NCI-H1417 treated with DMSO at 0.1 percent for 48 hours (cell line): ENCODE measurements at places on chromosomes 13 and 19.

GRCh38 chr13:33261387-33262061 lies 24.0 kb downstream of the STARD13 start:
- DNase-seq = no peak

DNA sequence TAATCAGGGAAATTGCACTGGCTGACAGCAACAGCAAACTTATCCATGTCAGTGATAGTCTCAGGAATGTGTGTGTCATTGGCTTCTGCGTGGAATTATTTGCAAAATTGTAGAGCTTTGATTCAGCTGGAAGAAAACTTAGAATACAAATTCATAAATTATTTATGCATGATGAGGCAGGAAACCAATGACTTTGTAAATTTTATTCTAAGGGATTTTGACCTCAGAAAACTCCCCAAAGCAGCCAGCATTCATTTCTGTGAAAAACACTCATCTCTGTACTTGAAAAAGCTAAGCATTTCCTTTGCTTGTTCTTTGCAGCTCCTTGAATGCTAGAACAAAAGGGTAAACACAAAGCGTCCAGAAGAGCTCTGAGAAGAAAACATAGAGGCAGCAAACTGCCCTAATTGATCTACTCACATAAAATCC lies 162.4 kb downstream of the DCT start:
- DNase-seq = no peak

- DNase-seq = no peak
Observed at GRCh38 chr13:98189841-98190505, 12.9 kb upstream of the RNF113B start.

DNA sequence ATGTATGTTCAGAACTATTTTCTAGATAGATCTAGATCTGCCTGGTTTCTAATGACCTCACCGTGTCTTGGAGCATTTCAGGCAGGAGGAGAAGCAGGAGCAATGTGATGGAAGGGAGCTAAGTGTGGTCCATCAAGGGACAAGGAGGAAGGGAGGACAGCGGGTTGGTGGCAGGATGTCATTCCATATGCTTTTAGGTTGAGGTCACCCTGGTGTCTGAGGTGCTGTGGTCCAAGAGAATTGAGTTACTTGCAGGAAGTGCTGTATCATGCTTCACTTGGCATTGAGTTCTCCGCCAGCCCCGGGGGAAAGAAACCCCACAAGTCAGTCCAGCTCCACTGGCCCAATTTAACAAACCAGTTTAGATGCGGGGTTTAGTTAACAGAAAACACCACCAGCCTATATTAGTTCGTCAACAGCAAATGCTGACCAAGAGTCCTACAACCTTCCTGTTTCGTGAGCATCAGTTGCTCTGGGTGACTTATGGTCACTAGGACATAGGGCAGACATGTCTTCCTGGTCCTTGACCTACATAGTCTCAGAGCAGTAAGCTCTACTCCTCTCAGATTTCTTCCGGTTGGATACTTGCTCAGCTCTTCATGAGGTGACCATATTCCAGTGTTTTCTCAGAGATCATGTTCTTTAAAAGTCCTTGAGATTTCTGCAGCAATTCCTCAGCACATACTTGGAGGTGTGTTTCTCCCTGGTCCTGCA lies 79.4 kb downstream of the MBNL2 start:
- no peak for DNase-seq

DNA sequence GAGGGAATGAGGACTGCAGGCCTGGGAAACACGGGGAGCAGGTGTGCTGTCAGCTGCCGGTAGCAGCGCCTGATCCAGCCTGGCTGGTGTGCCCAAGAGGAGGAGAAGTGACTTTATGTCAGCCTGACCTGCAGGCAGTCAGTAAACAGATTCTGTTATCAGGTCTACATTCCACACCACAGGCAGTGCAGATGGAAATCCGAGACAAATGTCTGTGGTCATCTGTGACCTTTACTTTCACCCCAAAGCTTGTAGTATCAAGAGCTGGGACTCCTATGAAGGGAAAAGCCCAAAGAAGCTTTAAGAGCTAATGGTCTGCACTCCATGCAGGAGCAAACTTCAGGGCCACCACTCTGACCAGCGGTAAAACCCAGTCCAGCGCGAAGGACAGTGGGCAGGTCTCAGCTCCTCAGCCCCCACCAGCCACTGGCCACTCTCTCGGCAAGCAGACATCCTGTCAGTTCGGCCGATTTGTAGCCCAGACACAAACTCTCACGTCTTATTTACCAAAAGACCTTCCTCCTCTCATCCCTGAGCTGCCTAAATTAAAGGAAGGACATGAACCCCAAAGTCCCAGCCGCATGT lies 7.7 kb downstream of the EPS15L1 start:
- DNase-seq = no peak

DNA sequence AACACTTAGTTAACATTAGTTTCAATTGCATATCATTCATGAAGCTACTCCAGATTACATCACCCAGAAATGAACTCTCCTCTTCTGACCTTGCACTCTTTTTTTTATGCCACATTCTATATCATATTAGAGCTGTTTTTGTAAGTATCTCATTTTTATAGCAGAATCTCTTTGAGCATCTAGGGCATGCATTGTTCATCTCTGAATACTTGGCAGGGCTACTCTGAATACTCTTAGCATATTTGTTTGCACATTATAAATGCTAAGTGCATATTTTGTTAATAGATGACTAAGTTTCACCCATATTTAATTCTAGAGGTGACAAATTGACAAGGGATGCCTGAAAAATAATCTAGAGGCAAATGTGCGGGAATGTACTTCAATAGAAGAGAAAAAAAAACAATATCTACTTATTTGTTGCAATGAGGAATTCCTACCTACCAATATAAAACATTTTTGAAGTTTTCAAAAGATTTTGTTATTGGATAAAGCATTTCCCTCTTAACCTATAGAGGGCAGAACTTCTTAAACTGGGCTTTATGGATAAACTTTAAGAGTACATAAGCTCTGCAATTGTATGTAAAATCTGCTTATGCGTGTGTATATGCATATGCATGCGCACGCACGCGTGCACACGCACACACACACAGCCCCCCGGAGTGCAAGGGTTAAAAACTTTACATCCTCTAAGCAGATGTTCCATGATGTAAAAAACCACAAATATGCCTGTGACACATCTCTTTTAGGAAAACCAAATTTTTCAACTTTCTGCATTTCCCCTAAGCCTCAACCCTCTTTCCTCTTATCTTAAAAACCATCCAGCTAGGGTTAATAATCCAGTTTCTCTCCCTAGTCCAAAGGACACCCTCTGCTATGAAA lies 73.0 kb upstream of the OXGR1 start:
- DNase-seq = no peak

DNA sequence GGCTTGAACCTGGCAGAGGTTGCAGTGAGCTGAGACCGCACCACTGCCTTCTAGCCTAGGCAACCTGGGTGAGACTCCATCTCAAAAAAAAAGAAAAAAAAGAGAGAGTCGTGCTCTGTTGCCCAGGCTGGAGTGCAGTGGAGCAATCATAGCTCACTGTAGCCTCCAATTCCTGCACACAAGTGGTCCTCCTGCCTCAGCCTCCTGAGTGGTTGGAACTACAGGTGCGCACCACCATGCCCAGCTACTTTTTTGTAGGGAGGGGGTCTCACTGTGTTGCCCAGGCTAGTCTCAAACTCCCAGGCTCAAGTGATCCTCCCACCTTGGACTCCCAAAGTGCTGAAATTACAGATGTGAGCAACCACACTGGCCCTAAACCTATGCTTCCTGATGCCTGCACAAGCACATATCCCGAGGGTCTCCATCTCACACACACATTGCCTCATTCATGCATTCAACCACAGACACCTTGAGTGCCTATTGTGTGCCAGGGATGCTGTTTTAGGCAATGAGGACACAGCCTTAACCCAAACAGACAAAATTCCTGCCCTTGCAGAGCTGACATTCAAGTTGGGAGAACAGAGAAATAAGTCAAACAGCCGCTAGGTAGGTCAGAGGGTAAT lies 2.2 kb downstream of the ANGPTL6 start:
- DNase-seq = no peak
